ENCODE measurements at places on chromosomes 7 and 10. TPM values are rescaled to one million over a fixed set of nuclear protein-coding genes. Genes with fewer than 3 reads are reported as not detected.
A peak's percentile ranks its signal among the peaks of the same experiment; 100 is the strongest.

The OR2A12 gene
- total RNA-seq, result not detected

GRCh38 chr7:102211590-102212550, 74.8 kb upstream of the SH2B2 start:
- no peaks in the 10 kb centered on the region for H3K27me3 ChIP-seq
- no peak overlapping the region for H3K4me3 ChIP-seq
- no peaks in the 10 kb centered on the region for H3K36me3 ChIP-seq
- no peak overlapping the region for H3K27ac ChIP-seq

The ANKRD61 gene
- total RNA-seq, result not detected

- no peaks in the 10 kb centered on the region for H3K27me3 ChIP-seq
- peak; percentile 87 for DNase-seq
- no peak overlapping the region for H3K27ac ChIP-seq
- no peak overlapping the region for H3K4me3 ChIP-seq
These were observed 23.4 kb downstream of the MAD1L1 start for GRCh38 chr7:2209146-2209960.

DNA sequence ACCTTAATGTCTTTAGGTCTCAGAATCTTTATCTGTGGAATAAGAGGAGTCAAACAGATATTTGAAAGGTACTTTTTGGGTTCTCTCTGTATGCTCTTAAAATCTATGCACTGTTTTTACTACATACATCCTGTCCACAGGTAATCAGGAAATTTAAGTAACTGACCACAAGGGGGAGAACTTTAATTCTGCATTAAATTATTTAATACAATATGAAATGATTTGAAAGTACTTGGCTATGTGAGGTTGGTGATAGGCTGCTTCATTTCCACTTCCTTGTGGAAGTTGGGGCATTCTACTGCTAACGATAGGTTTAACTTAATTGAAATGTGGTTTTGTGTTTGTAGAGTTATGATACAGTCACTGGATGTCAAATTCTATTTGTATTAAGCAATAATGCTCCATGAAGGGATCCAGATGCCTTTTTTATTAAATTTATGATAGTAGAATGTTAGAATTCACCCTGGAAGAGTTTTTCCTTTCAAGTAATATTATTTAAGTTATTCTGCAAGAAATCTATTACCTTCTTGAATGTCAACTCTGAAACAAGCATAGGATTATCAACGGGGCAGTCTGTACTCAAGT, 6.0 kb downstream of the TEX47 start:
- DNase-seq, result no peak
- H3K4me1 ChIP-seq, result no peaks in the 10 kb centered on the region

- H3K27me3 ChIP-seq, result no peaks in the 10 kb centered on the region
- H3K4me3 ChIP-seq, result no peak overlapping the region
- no peak for DNase-seq
- H3K36me3 ChIP-seq, result no peaks in the 10 kb centered on the region
- H3K27ac ChIP-seq, result no peak overlapping the region
These were observed 82.3 kb upstream of the FGL2 start for GRCh38 chr7:77281780-77282478.

The NUTM2A gene
- 1.0 TPM for total RNA-seq

GRCh38 chr7:16460789-16461493, 4.6 kb downstream of the SOSTDC1 start:
- no peaks in the 10 kb centered on the region for H3K4me1 ChIP-seq
- no peak overlapping the region for H3K4me3 ChIP-seq
- H3K27me3 ChIP-seq, result no peaks in the 10 kb centered on the region
- DNase-seq, result no peak

GRCh38 chr10:85601526-85601925, 765.1 kb downstream of the GRID1 start:
- no peaks in the 10 kb centered on the region for H3K4me1 ChIP-seq
- no peaks in the 10 kb centered on the region for H3K27me3 ChIP-seq
- H3K27ac ChIP-seq, result no peak overlapping the region
- H3K4me3 ChIP-seq, result no peak overlapping the region

The NACAD gene
- total RNA-seq, result 1.2 TPM

DNA sequence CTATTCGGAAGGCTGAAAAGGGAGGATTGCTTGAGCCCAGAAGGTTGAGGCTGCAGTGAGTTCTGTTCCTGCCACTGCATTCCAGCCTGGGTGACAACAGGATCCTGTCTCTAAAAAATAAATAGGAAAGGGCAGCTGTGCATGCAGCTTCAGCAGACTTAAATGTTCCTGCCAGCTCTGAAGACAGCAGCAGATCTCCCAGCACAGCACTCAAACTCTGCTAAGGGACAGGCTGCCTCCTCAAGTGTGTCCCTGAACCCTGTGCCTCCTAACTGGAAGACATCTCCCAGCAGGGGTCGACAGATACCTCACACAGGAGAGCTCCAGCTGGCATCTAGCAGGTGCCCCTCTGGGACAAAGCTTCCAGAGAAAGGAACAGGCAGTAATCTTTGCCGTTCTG, 117.9 kb downstream of the CXCL12 start:
- H3K4me1 ChIP-seq, result no peaks in the 10 kb centered on the region
- H3K27me3 ChIP-seq, result no peaks in the 10 kb centered on the region
- no peak overlapping the region for H3K27ac ChIP-seq
- no peaks in the 10 kb centered on the region for H3K36me3 ChIP-seq
- DNase-seq, result no peak

The ANKRD30A gene
- total RNA-seq, result not detected

GRCh38 chr7:89927762-89928161, 226.5 kb upstream of the STEAP1 start:
- no peaks in the 10 kb centered on the region for H3K27me3 ChIP-seq
- no peak overlapping the region for H3K27ac ChIP-seq
- no peaks in the 10 kb centered on the region for H3K36me3 ChIP-seq
- H3K4me3 ChIP-seq, result no peak overlapping the region

- peaks cover 13% of the 10 kb centered on the region for H3K36me3 ChIP-seq
- no peak overlapping the region for H3K4me3 ChIP-seq
- no peak for DNase-seq
- H3K27me3 ChIP-seq, result peaks cover 22% of the 10 kb centered on the region
These were observed 1.1 kb downstream of the FZD9 start for GRCh38 chr7:73434701-73435069.

GRCh38 chr10:131259535-131259934, 52.0 kb downstream of the TCERG1L start:
- no peaks in the 10 kb centered on the region for H3K27me3 ChIP-seq
- DNase-seq, result peak; percentile 65
- no peaks in the 10 kb centered on the region for H3K36me3 ChIP-seq
- no peak overlapping the region for H3K27ac ChIP-seq
- no peak overlapping the region for H3K4me3 ChIP-seq
- H3K4me1 ChIP-seq, result no peaks in the 10 kb centered on the region

Measured in spleen (tissue), 13 donors.